ENCODE measurements at places on chromosomes 16 and 17. TPM values are rescaled to one million over a fixed set of nuclear protein-coding genes. Genes with fewer than 3 reads are reported as not detected.

KRT31 gene
- not detected for total RNA-seq

KCNAB3 gene
- total RNA-seq: 0.88 TPM

WFIKKN1 gene
- total RNA-seq: under 0.01 TPM

SLC38A7 gene
- 49.6 TPM for total RNA-seq

HOXB9 gene
- 0.30 TPM for total RNA-seq

CETP gene
- not detected for total RNA-seq

CSH2 gene
- not detected for total RNA-seq

All from smooth muscle cell of the umbilical artery (primary cell).